ENCODE measurements at places on chromosomes 7 and 10.

GRCh38 chr7:139049936-139050335 lies 14.1 kb upstream of the ZC3HAV1L start:
- DNase-seq, result no peak

GRCh38 chr10:4546931-4547330 lies 279.1 kb upstream of the AKR1E2 start:
- no peak for DNase-seq

- no peak for DNase-seq
These were observed 585.5 kb downstream of the INHBA start for GRCh38 chr7:41117431-41117830.

DNA sequence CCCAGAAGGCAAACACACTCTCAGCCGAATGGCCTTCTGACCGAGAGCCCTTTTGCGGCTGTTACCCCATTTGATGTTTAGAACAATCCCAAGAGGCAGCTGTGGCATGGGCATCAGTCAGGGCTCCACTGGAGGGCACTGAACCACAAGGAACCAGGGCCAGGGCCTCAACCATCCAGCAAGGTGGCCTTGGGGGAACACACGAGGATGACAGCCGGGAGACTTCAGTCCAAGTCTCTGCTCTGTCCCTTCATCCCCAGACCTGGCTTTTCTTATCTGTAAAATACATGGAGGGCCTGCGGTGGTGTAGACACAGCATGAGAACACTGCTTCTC lies 63.6 kb upstream of the INSIG1 start:
- DNase-seq, result no peak

DNA sequence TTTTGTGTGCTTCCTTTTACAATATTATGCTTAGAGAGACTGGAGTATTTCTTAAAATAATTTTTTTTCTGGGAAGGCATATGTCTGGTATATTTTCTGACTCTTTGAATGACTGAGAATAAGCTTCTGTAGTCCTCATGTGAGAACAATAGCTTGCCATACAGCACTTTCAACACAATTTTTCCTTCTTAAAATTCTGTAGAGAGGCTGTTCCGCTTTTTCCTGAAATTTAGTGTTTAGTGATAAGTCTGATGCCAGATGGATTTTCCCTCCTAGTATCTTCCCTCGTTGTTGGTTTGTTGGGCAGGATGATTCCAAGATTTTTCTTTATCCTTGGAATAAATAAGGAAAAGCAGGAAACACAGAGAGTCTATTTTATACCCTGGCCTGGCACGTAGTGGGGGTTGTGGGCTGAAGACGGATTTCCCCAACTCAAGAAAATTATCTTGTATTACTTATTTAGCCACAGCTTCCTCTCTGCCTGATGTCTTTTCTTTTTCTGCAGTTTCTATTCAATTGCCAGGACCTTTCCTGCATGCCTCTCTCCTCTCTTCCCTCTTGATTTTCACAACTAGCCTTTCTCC lies 111.2 kb downstream of the AOAH start:
- no peak for DNase-seq

DNA sequence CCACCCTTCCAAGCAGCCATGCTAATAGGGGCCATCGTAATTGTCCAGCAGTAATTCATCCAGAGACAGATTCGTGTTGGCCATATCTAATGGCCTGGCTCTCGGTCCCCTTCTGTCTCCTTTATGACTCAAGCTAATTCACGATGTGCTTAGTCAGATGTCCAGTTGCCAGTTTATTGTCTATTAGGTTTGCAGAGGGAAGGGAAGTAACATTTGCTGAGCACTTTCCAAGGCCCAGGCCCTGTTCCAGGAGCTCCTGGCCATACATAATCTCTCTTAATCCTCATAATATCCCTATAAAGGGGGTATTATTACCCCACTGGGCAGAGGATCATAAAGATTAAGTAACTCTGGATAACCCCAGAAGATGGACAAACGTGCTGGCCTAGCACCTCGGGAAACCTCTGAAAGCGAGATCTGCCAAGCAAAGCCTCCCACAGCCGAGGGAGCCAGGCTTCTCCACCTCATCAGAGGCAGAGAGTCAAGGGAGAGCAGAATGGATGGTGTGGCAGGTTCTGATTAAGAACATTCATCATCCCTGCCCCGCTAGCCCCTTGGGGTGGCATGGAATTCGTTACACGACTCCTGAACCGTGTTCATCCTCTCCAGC lies 153.7 kb downstream of the PLXNA4 start:
- no peak for DNase-seq

GRCh38 chr7:23654508-23654907 lies 25.5 kb upstream of the FAM221A start:
- DNase-seq, result peak; percentile 76

- DNase-seq, result no peak
These were observed 122.6 kb downstream of the INHBA start for GRCh38 chr7:41579961-41580935.

DNA sequence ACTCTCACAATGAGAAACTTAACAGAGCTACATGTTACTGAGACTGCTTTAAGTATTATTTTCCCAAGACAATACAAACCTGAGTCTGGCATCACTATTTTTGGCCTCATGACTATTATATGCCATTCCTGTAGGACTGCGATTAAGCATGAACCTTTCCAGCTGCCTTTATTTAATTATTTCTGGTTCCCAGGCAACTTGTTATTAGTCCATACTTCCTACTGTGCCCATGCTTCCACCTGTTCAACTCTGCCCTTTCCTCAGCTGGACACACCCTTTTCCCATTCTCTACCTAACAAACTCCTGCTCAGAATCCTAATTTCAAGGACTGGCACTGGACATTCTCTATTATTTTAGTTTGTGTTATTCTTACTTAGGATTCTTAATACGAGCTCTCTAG lies 8.1 kb upstream of the CROT start:
- peak; percentile 34 for DNase-seq

DNA sequence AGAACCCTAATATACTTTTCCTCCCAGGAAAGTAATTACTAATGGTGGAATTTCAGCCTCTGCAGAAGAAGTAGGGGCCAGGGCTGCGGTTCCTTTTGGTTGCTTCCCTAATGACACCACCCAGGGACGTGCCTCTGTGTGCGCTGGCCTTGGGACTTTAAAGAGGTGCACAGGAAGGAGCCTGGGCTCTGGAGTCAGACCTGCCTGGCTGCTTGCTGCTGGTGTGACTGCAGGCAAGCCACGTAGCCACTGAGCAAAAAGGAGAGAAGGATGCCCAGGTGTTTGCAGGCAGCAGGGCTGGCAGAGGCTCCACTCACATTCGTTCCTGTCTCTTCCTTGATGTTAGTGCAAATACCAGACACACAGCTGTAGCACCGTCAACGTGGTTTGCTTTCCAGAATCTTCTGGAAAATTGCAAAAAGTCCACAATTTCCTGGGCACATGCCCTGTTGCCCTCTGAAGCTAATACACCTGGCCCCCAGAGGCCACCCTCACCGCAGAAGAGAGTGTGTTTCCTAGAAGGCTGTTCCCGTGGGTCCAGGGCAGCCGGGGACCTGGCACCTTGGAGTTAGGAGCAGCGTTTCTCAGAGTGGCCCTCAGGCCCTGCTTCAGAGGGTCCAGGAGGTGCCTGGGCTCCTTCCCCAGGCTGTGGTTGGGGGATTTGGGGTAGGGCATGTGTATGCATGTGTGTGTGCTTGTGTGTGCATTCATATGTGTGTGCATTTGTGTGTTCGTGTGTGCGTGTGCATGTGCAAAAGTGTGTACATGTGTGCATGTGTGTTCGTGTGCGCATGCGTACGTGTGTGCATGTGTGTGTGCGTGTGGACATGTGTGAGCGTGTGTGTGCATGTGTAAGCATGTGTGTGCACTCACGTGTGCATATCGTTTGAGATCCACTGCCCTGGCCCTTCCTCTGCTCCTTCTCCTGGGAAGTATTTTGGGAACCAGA lies 12.8 kb upstream of the PRKAG2 start:
- DNase-seq, result no peak

- DNase-seq, result no peak
These were observed 28.7 kb downstream of the RAMP3 start for GRCh38 chr7:45186261-45186813.

GRCh38 chr10:75552171-75552570 lies 120.7 kb downstream of the LRMDA start:
- DNase-seq, result no peak

GRCh38 chr7:18808026-18808425 lies 309.4 kb downstream of the TWIST1 start:
- DNase-seq, result no peak

GRCh38 chr10:33484787-33485186 lies 150.3 kb upstream of the NRP1 start:
- no peak for DNase-seq

DNA sequence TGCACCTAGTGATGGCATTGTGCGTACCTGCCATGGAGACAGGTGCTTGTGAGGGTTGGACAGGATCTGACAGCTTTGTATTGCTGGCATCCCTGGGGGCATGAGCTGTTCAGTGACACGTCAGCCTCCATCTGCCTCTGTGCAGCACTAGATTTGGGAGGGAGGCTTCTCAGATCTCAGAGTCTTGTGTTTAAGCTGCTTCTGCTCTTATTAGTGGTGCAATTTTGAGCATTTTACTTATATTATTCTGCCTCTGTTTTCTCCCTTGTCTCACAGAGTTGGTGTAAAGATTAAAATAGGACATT lies 5.1 kb downstream of the ARHGAP22 start:
- DNase-seq, result no peak

GRCh38 chr10:26468700-26469099 lies 30.6 kb downstream of the APBB1IP start:
- no peak for DNase-seq

DNA sequence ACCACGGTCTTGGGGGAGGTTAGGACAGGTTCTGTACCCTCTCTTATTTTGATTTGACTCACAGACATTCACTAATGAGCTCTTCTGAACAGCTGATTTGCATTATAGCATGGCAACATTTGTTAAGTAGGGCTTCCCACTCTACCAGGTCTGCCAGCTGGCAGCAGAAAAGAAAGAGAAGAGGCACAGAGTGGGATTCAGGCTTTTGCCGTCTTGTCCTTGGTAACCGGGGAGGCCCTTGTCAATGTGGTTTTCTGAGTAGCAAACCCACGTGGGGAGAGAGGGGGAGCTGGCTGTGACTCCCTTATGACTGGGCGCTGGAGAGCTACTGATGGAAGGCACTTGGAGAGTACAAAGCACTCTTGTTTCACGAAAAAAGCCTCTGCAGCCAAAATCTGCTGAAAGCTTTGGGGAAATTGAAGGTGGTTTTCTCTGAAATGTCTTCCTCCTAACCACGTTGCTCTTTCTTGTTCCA lies 355.3 kb upstream of the GALNT17 start:
- no peak for DNase-seq

DNA sequence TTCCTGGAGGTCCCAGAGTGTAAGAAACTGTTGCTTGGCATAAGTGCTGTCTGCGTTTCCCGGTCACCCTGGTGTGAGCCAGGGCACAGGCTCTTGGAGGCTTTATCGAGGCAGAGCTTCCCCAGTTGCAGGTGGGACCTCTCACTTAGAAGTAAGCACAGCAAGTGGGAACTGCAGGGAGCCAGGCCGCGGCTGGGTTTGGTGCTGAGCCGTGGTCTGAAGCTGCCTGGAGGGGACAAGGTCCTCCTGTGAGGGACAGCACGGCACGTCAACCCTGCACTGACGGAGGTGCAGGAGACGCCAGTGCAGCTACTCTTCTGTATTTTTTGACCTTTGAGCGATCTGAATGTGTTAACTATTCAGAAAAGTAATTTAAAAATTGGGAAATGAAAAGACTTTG lies 55.8 kb upstream of the PFKFB3 start:
- no peak for DNase-seq

- DNase-seq, result no peak
These were observed 295.9 kb upstream of the ZNF32 start for GRCh38 chr10:43944381-43945093.

DNA sequence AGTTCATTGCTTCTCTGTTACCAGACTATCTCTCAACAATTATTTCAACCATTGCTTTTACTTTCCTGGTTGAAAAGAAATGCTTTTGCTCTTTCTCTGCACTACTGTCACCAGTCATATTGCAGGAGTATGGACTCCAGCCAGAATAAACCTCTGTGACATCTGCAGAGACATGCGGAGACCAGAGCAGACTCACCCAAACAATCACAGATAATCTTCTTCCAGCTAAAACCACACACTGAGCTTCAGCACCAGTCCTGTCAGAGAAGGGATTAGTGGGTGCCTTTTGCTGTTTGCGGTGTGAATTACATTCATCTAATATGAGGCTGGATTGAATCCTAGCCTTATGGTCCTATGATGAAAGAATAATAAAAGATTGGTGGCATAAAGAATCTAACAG lies 258.6 kb downstream of the CNTNAP2 start:
- no peak for DNase-seq

DNA sequence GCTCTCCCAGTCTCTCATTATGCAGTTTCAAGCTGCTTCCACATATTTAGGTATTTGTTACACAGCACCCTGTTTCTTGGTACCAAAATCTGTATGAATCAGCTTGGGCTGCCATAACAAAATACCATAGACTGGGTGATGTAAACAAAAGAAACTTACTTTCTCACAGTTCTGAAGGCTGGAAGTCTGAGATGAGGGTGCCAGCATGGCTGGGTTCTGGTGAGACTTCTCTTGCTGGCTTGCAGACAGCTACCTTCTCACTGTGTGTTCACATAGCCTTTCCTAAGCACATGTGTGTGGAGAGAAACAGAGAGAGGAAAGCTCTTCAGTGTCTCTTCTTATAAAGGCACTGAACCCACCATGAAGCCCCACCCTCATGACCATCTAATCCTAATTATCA lies 15.7 kb upstream of the CBLL1 start:
- DNase-seq, result no peak

DNA sequence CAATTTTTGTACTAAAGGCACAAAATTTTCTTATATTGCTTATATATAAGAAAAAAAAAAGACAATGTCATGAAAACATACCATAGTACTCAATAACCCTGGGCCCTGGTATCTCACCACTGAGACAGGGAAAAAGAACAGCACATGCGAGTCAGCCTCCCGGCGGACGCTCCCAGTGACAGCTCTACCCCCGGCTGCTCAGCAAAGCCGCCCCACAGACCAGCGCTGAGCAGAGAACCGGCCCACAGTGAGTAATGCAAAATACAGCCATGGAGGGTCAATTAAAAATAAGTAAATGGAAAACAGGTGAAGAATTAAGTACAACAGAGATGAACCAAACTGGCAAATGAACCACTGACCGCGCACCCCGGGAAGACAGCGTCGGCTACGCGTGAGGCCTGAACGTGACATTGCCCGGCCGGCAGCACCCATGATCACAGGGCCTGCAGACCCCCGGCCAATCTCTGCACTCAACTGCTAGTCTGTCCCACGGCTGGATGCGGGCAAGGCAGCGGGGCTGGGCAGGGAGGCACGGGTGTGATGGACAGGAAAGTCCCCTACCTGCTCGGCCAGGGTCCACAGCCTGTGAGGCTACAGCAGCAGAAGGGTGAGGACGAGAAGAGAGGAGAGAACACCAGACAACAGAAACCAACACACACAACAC lies 175.9 kb downstream of the ZMYND11 start:
- no peak for DNase-seq

DNA sequence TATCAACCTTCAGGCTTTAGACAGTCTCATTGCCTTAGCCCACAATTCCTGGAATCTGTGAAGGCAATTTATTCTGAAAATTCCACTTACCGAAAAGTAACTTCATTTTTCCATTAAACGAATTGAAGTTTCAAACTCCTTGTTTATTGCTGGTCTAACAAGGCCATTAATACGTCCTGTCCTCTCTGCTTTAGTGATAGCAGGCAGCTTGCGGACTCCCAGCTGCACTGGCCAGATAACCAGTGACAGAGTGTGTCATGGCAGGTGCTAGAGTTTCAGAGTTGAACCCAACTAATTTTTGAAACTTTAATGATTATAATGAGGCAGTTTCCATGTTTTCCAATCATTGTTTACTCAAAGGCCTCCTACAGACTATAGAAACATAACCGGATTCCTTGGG lies 31.1 kb downstream of the LOXL4 start:
- no peak for DNase-seq

Data from Karpas-422 (cell line).